ENCODE measurements at places on chromosomes 7 and 10. TPM values are rescaled to one million over a fixed set of nuclear protein-coding genes. Genes with fewer than 3 reads are reported as not detected.

DNA sequence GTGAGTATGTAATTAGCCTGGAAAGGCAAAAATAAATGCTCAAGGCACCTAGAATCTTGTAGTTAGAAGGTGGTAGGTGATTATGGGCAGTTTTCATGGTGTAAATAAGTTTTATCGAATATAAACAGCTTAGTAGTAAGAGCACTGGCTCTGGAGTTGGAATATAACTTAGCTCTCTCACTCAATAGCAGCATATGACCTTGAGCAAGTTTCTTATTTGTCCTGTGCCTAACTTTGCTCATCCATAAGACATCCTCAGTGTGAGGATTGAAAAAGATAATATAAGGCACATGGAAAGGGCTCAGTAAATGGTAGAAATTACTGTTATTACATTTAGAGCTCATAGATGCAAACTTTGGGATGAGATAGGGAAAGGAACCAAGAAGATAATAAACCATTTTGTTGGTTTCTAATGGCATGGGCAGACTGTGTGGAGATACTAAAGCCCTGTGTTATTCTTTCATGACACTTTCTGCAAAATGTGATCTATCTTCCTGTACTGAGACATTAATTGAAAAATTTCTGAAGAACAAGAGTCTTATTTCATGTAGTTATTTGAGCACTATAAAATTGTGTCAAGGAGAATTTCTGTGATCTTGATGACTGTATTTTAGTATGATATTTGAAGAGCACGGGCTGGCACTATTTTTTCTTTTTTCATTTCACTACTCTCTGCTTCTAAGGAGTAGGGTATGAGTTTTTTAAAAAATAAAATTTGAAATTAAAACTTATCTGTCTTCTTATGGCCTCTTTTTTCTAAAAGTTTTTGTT lies 3.1 kb downstream of the SLK start:
- DNase-seq = no peak

DNA sequence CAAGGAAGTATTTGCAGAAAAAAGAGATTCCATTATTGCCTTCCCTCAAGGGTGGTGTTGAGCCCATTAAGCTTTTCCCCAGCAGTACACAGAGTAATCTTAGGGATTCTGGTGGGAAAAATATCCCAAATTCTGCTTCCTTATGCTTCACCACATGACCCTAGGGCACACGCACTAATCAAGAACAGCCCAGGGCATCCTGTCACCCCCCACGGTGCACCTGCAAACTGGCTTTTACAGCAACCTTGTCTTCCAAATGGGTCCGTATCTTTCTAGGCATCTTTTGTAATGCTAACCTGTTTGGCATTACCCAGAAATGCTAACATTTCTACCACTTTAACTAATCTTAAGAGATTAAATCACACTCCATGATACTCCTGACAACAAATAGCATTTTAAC lies 926 bp upstream of the C7orf33 start:
- no peak for DNase-seq

DNA sequence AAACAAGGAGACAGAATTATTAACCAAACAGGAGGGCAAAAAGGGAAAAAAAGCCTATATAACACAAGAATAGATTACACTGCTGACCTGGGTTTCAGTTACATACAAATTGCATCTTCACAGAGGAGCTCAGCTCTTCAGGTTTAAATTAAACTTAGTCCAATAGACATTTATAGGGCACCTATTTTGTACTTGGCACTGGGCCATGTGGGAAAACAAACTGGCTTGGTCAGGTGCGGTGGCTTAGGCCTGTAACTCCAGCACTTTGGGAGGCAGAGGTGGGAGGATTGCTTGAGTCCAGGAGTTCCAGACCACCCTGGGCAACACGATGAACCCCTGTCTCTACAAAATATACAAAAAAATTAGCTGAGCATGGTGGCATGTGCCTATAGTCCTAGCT lies 62.3 kb upstream of the CCDC6 start:
- DNase-seq = no peak

DNA sequence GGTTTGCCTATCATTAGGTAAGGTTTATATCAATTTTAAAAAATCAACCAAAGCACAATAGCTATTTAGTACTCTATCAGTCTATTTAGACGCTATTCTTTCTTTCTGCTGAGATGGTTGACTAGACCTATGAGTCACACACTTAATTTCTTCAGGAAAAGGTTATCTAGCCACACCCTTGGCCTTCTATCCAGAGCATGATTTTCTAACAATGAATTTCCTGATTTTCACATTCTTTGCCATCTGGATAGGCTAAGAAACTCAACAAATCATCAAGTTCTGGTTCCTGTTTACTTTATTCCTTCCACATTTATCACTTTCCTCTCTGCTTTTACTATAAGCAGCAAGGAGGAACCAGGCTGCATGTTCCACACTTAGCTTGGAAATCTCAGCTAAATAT lies 8.1 kb downstream of the PRPS1L1 start:
- DNase-seq = peak; percentile 72

- no peak for DNase-seq
Measured at GRCh38 chr7:142889816-142890215, 4.3 kb upstream of the TRPV6 start.

DNA sequence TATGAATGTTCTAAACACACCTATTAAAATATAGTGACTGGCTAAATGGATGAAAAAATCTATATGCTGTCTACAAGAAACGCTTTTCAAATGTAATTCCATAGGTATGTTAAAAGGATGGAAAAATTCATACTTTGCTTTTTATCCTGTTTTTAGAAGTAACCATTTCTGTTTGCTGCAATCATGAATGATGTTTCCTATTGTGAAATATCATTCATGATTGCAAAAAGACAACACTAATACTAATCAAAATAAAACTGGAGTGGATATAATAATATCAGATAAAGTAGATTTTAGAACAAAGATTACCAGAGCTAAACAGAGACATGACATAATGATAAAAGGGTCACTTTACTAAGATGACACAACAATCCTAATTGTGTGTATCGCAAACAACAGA lies 138.2 kb downstream of the FANK1 start:
- DNase-seq = no peak

Gene CALML5
- not detected for total RNA-seq

Gene NYAP1
- total RNA-seq = 0.64 TPM

All from fibroblast of villous mesenchyme (primary cell).